ENCODE measurements at places on chromosomes 3 and 15.

DNA sequence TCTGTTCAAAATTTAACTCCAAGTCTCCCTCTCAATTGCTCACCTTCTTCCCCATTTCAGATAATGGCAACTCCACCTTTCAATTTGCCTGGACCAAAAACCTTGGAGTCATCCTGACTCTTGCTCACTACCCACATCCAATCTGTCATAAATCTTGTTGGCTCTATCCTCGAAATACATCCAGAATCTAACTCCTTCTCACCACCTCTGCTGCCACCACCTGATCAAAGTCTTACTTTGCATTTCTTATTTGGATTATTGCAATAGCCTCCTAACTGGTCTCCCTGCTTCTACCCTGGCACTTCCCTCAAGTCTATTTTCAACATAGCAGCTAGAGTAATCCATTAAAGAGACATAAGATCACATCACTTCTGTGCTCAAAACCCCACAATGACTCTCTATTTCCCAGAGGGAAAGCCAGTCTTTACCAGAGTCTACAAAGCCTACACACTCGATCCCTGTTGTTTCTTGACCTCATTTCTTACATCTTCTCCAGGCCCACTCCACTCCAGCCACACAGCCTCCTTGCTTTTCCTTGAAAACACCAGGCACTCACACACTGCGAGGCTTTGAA lies 86.6 kb downstream of the GPR156 start:
- no peak for DNase-seq

DNA sequence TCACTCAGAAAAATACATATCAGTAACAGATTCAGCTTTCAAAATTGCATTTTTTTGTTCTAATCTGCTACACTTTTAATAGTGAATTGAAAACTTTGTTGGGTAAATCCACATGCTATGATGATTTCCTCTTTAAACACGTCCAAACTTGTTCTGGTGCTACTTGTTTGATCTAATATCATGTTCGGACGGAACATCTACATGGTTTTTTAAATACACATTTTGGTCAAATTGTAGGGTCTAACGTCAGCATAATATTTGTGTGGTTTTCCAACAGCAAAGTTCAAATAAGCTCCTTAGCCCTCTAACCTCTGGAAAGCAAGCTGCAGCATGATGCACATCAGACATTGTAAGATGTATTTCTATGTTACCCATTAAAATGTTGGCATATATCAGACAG lies 98.5 kb upstream of the OSTN start:
- no peak for DNase-seq

DNA sequence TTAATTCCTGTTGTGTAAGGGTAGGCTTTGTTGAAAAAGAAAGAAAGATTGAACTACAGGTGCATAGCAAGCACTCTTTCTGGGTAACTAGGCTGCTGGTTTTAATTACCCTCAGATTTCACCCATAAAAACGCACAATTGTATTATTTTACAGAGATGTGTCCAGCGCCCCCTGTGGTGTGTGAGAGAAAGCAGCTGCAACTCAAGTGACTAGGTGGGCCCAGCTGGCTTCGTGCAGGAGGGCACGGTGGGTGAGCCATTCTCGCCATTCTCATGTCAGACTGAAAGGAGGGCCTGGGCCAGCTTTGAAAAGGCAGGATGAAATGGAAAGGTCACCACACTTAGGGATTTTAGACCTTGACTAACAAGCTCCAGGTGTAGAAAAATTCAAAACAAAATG lies 122.6 kb downstream of the LRIG1 start:
- no peak for DNase-seq

DNA sequence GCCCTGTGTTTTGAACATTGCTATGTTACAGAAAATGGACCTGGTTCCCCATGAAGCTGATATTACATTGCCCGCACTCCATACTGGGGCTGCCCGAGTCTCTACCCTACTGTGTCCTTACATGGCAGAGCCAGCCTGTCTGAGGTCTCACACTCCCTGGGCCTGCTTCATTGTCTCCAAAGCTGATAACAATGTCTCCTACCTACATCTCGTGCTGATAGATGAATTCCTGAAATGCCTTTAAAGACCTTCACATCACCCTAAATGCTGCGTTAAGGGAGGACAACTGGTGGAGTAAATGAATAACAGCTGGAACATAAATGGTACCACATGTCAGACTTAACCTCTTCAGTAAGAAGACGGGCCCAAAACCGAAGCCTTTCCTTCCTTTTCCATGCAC lies 62.9 kb upstream of the PTX3 start:
- DNase-seq, result no peak

Data from coronary artery (tissue), 2 donors.